ENCODE measurements at places on chromosomes 7 and 10. TPM values are rescaled to one million over a fixed set of nuclear protein-coding genes. Genes with fewer than 3 reads are reported as not detected.

RNF148 gene
- 0.25 TPM for total RNA-seq

HOXA13 gene
- total RNA-seq: 39.4 TPM

CCL24 gene
- 21.7 TPM for total RNA-seq

SRRM3 gene
- 0.95 TPM for total RNA-seq

PRPS1L1 gene
- total RNA-seq: not detected

ZNF680 gene
- total RNA-seq: 6.4 TPM

PHKG1 gene
- 0.67 TPM for total RNA-seq

CXCL12 gene
- 61.3 TPM for total RNA-seq

ACTL6B gene
- total RNA-seq: 0.42 TPM

TBRG4 gene
- 88.7 TPM for total RNA-seq

PGAM2 gene
- 0.58 TPM for total RNA-seq

NPFFR1 gene
- total RNA-seq: 0.15 TPM

MYH16 gene
- total RNA-seq: not detected

HEPACAM2 gene
- total RNA-seq: 86.8 TPM

TUBB8 gene
- not detected for total RNA-seq

ERVW-1 gene
- total RNA-seq: not detected

COL28A1 gene
- total RNA-seq: 5.1 TPM

SFRP4 gene
- 0.43 TPM for total RNA-seq

CALY gene
- 1.6 TPM for total RNA-seq

LFNG gene
- 48.3 TPM for total RNA-seq

LIPJ gene
- total RNA-seq: 0.15 TPM

FAM13C gene
- 1.8 TPM for total RNA-seq

PARD3 gene
- total RNA-seq: 52.9 TPM

GCK gene
- total RNA-seq: 0.15 TPM

FAM237B gene
- not detected for total RNA-seq

ZSCAN25 gene
- 16.0 TPM for total RNA-seq

CAV1 gene
- total RNA-seq: 74.1 TPM

PHF14 gene
- total RNA-seq: 26.4 TPM

PNLIP gene
- total RNA-seq: 0.89 TPM

ANTXRL gene
- total RNA-seq: not detected

KLF14 gene
- total RNA-seq: not detected

CFAP70 gene
- total RNA-seq: 1.2 TPM

ZNF239 gene
- total RNA-seq: 1.5 TPM

NRCAM gene
- 1.1 TPM for total RNA-seq

SSC4D gene
- total RNA-seq: 0.50 TPM

CLEC2L gene
- total RNA-seq: not detected

DPY19L1 gene
- total RNA-seq: 22.0 TPM

FOXI2 gene
- total RNA-seq: not detected

FEZF1 gene
- not detected for total RNA-seq

TMEM130 gene
- total RNA-seq: 0.73 TPM

SLC39A12 gene
- not detected for total RNA-seq

IKZF1 gene
- 5.6 TPM for total RNA-seq

HTRA1 gene
- total RNA-seq: 37.0 TPM

LEP gene
- total RNA-seq: 0.75 TPM

GARIN1A gene
- total RNA-seq: 1.6 TPM

TMEM229A gene
- not detected for total RNA-seq

JAKMIP3 gene
- 0.06 TPM for total RNA-seq

ANXA7 gene
- total RNA-seq: 97.5 TPM

IDI1 gene
- total RNA-seq: 65.2 TPM

ITGA8 gene
- 2.6 TPM for total RNA-seq

CALML3 gene
- 0.09 TPM for total RNA-seq

DRGX gene
- 0.11 TPM for total RNA-seq

PILRA gene
- 1.9 TPM for total RNA-seq

NODAL gene
- total RNA-seq: not detected

GBX1 gene
- not detected for total RNA-seq

AZGP1 gene
- 3.4 TPM for total RNA-seq

Data from left colon (tissue), 2 donors.